Thymus (tissue), 14 donors: ENCODE measurements at places on chromosomes 1 and 21. TPM values are rescaled to one million over a fixed set of nuclear protein-coding genes. Genes with fewer than 3 reads are reported as not detected.

The SPRR3 gene
- 0.28 TPM for total RNA-seq

The LCE1B gene
- not detected for total RNA-seq

The KCND3 gene
- 0.33 TPM for total RNA-seq

DNA sequence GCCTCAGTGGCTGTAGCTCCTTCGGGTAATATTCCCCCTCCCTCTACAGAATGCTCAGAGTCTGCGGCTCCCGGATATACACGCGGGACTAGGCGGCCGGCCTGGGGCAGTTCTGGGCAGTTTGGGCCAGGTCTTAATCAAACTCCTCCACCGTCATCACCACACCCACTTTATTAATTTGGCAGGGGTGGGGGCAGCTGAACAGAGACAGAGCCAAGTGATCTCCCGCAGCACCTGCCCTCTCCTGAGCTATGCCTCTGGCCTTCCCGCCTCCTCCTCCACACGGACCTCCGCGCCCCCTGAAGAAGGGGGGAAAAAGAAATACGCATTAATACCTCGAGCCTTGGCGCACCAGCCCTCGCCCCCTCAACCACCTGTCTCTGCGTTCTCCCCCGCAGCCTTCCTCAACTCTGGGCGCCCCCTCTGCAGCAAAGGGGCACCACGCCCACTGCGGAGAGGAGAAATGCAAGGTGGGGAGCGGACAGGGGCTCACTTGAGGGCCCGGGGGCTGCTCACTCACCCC lies 42.6 kb downstream of the CD34 start:
- H3K4me1 ChIP-seq = peaks cover 76% of the 10 kb centered on the region
- no peak for DNase-seq
- peak overlapping the region; percentile 58 for H3K4me3 ChIP-seq
- H3K36me3 ChIP-seq = peaks cover 3% of the 10 kb centered on the region
- H3K27ac ChIP-seq = peak overlapping the region; percentile 94

- DNase-seq = no peak
- no peaks in the 10 kb centered on the region for H3K36me3 ChIP-seq
- H3K4me1 ChIP-seq = peaks cover 12% of the 10 kb centered on the region
- H3K4me3 ChIP-seq = no peak overlapping the region
- no peak overlapping the region for H3K27ac ChIP-seq
These were observed 3.3 kb upstream of the COL8A2 start for GRCh38 chr1:36128126-36128904.

DNA sequence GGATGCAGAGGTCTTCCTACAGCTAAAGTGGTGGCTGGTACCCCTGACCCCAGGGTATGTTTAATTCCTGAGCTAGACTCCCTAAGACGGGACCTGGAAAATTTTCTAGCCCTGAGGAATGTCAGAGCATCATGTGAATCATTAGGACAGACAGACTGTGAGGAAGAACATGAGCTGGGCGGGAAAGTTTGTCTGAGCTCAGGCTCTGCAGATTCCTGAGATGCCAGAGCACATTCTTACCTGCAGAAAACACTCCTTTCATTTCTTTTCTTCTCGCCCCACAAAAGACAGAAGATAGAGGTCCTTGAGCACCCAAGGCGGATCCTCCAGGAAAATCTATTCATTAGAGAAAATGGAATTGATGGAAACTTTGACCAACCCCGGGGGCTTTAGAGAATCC lies 6.5 kb downstream of the CAPN2 start:
- H3K27ac ChIP-seq = no peak overlapping the region
- H3K4me1 ChIP-seq = no peaks in the 10 kb centered on the region
- no peaks in the 10 kb centered on the region for H3K27me3 ChIP-seq

- no peaks in the 10 kb centered on the region for H3K27me3 ChIP-seq
- no peaks in the 10 kb centered on the region for H3K4me1 ChIP-seq
- no peak overlapping the region for H3K4me3 ChIP-seq
- DNase-seq = no peak
These were observed 6.3 kb upstream of the AURKAIP1 start for GRCh38 chr1:1381294-1381693.

DNA sequence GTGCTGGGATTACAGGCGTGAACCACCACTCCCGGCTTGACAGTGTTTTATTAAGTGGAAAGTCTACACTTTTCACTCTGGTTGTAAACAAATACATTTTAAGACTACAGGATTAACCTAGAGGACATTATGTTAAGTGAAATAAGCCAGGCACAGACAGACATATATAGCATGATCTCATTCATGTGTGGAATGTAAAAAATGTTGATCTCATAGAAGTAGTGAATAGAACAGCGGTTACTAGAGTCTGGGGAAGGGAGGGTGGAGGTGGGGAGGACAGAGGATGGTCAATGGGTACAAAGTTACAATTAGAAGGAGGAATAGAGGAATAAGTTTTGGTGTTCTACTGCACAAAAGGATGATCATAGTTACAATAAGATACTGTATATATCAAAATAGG lies 16.9 kb downstream of the CTH start:
- no peak overlapping the region for H3K4me3 ChIP-seq
- H3K27ac ChIP-seq = no peak overlapping the region
- H3K4me1 ChIP-seq = no peaks in the 10 kb centered on the region
- DNase-seq = no peak
- no peaks in the 10 kb centered on the region for H3K27me3 ChIP-seq

DNA sequence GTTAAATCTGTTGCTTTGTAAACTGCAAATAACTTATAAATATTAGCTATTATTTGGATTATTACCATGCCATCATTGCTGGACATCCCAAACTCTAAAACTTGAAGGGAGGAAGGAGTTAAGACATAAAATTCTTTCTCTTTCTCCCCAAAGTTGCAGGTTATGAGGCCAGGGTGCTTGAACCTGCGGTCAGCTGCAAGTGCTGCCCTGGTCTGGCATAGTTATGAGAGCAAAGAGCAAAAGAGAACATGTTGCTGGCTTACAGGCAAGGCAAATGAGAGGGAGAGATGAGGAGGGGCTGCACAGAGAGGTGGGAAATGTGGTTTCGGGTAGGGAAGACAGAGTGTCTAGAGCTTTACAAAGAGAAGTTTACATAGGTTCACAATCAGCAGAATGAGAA lies 30.8 kb downstream of the GADD45A start:
- H3K4me1 ChIP-seq = peaks cover 42% of the 10 kb centered on the region
- H3K36me3 ChIP-seq = no peaks in the 10 kb centered on the region
- H3K4me3 ChIP-seq = no peak overlapping the region
- no peak overlapping the region for H3K27ac ChIP-seq
- DNase-seq = no peak
- H3K27me3 ChIP-seq = no peaks in the 10 kb centered on the region

GRCh38 chr1:227893949-227894721 lies 53.6 kb downstream of the WNT9A start:
- peaks cover 4% of the 10 kb centered on the region for H3K27me3 ChIP-seq
- no peak for DNase-seq
- no peaks in the 10 kb centered on the region for H3K4me1 ChIP-seq
- H3K4me3 ChIP-seq = no peak overlapping the region

DNA sequence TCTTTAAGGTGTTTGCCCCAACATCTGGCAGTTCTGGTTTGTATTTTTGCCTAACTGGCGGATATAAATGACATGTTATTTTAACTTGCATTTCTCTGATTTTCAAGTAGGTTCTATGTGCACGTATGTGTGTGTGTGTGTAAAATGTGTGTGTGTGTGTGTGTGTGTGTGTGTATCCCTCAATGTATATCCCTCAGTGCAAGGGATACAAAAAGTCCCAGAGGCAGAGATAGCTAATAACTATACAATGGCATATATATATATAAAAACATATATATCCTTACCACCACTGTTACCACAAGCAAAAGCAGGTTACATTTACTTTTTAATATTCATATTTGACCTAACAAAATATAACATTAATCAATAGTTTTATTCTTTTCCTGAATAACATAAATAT lies 95.0 kb upstream of the NR5A2 start:
- H3K27ac ChIP-seq = no peak overlapping the region
